ENCODE measurements at places on chromosomes 12 and 14. TPM values are rescaled to one million over a fixed set of nuclear protein-coding genes. Genes with fewer than 3 reads are reported as not detected.

RFX4 gene
- total RNA-seq = not detected

FOXM1 gene
- total RNA-seq = 75.9 TPM

CMA1 gene
- total RNA-seq = not detected

LALBA gene
- not detected for total RNA-seq

Data from activated CD8-positive, alpha-beta memory T cell treated with anti-CD3 and anti-CD28 coated beads for 36 hours (primary cell).